Right cardiac atrium (tissue), 5 donors: ENCODE measurements at places on chromosomes 5 and 9.
A peak's percentile ranks its signal among the peaks of the same experiment; 100 is the strongest.

DNA sequence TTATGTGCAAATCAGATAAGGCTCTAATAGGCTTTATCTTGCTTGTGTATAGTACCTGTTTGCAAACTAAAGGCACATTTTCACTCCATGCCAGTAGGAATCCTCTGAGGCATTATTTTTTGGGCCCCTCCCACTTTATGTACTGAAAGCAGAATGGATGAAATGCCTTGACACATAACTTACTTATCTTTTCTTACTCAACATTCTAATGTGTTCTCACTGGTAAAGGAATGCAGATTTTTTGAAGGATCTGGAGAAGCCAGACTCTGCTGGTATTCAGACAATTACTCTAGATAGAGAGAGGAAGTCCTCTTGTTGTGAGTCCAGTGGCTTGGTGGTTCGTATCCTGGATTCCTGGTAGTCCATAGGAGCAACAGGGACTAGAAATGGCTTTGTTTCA, 336.7 kb downstream of the CCDC171 start:
- no peak for DNase-seq

- DNase-seq = no peak
Observed at GRCh38 chr5:127183332-127183731, 107.3 kb upstream of the MEGF10 start.

- DNase-seq = no peak
Observed at GRCh38 chr5:1734271-1734907, 65.2 kb downstream of the MRPL36 start.

DNA sequence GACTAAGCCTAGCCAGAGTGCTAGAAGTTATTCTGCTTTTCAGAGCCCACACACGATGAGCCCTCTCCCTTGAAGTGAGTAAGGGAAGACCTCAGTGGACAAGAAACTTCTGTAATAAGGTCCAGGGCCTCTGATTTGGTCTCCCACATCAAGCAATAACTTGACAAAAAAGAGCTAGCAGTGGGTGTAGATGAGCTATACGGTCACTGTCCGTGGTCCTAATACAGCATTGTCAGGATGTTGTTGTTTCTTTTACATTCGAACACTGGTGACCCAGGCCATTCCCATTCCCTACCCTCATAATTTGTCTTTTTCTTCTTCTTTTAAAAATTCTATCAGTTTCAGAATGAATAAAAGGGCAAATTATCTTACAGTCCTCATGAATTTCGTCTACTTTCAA, 5.2 kb downstream of the PCSK1 start:
- DNase-seq = no peak

DNA sequence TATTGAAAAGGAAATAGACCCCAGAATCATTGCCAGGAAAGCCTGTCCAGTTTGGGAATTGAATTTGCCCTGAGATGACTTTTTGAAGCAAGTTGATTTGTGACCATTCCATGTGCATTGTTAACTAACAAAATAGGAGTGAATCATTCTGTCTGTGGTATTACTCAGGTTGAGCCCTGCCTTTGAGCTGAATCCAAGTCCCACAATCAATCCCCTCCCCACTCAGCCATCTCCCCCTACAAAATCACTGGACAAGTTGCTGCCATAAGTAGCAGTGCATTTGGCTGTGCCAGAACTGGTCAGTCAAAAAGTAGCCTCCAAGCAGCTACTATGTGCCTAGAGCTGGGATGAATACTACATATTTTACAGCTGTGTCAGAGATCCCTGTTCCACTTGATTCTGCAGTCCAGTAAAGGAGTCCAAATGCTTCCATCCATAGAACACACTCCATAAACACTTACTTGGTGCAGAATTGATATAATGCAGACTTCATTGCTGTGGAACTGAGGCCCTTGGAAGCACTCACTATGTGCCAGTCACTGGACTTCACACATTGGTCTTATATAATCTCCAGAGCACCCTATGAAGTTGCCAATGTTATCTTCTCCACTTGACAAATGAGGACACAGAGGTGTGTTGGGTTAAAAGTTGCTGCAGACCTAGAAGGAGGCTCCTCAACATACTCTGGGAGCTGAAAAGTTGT, 96.1 kb downstream of the ZNF462 start:
- no peak for DNase-seq

DNA sequence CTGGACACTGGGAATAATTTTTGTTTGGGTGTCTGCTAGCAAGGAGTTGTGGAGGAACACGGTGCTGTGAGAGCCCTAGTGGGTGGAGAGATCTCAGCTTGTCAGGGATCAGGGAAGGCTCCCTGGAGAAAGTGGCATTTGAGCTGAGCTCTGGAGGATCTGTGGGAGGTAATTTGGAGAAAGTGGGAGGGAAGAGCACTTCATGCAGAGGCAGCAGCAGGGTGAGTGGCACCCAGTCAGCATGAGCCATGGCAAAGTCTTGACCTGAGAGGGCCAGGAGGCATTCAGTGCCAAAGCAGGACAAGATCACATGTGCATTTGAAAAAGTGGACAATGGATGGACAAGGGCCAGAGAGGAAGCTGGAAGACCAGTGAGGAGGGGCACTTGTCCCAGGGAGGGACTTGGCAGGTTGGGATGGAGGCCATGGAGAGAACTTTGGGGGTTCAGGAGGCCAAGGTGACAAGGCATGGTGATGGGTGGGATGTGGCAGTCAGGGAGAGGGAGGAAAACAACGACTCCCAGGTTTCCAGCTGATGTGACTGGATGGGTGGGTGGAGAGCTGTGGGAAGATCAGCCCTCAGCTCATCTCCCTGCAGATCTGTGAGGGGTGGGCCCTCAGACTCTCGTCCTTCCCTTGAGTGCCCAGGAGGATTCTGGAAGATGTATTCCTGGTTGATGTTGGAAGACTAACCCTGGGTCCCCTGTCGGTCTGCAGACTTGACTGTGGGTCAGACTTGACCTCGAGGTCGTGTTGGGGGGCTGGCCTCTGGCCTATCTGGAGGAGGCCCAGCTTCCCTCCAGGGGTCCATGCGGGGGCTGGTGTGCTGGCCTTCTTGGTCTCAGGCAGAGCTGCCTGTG, 68.9 kb upstream of the PITX1 start:
- DNase-seq = no peak

DNA sequence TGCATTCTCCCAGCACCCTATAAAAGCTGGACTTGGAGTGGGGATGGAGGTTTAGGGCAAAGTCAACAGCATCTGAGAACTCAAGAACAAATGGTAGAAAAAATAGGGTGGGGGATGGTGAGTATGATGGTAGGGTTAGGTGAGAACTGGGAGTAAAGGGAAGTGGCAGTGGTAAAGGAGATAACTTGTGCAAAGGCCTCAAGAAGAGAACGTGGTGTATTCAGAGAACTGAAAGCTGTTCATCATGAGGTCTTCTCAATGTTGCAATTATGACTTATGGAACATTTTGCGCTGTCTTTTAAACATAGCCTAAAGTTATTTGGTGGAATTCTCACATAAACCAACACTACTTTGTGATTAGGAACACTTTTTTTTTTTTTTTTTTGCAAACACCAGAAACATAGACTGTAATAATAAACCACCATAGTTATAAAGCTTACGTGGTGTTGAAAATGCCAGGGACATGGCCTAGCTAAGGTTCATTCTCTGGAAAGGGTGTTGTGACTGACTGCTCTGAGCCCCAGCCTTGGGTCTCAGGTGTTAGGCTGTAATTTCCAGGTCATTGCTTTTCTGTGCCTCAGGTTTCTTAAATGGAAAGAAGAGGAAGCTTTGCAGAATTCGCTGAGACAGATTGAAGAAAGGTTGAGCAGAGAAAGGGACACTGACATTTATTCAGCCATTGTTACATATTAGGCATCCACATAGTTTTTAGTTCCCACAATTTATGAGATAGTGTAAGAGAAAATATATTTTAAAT, 19.2 kb upstream of the TXNDC8 start:
- no peak for DNase-seq

DNA sequence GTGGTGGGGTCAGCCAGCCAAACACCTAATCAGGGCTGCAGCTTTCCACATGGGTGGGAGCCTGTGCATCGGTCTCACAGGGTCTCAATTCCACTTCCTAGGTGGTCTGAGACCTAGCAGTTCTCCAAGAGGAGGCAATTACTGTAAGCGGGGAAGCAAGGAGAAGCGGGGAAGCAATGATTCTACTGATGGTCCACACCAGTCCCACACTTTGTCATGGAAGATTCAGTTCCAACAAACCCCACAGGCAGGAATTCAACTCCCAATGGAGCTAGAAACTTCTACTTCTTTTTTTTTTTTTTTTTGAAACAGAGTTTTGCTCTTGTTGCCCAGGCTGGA, 158.7 kb upstream of the RAI14 start:
- DNase-seq = no peak

- peak; percentile 83 for DNase-seq
Observed at GRCh38 chr5:174910245-174910737, 185.9 kb downstream of the MSX2 start.

DNA sequence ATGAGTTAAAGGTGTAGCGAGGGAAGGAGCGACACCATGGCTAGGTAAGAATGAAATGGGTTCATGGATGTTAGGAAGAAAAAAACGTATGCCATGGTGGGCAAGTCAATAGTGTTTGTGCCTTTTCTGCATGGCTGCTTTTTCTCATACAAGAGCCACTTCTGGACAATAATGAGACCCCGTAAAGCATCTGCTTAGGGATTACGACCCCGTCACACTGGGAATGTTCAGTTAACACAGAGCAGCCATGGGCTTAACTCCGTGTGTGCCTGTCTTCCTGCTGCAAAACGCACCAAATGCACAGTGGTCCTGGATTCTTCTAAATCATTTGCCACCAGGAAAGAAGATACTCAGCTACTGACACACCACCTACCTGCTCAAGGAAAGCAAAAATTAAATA, 81.8 kb downstream of the NFIB start:
- DNase-seq = no peak

DNA sequence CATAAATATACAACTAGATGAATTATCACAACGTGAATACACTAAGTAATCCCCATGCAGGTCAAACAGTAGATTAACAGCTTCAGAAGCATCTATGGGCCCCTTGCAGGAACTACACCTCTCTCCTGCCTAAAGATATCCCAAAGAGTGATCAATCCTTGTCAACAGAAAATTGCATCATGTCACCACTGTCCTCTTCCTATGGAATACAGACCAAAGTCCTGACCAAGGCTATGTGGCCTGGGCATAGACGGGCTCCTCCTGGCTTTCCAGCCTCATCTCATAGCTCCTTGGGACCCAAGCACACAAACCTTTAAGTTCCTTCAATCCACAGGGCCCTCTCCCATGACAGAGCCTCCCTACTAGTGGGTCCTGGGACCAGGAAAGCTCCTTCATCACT, 25.3 kb downstream of the NIPAL4 start:
- DNase-seq = no peak

GRCh38 chr9:125972012-125972729, 225.0 kb downstream of the PBX3 start:
- no peak for DNase-seq

DNA sequence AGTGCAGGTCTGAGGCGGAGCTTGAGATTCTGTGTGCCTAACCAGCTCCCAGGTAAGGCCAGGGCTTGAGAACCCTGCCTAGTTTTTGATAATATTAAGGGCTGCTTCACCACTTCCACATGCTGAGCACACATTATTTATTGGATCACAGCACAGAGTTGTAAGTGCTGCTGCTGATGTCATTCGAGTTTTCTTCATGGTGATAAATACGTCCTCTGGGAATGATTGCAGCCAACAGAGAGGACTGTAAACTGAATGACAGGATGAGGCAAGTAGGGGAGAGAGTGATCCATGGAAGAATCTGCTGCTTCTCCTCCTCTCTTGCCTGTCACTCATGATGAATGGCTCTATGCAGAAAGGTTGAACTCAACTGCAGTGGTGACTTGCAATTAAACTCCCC, 77.9 kb upstream of the VPS13A start:
- DNase-seq = no peak

DNA sequence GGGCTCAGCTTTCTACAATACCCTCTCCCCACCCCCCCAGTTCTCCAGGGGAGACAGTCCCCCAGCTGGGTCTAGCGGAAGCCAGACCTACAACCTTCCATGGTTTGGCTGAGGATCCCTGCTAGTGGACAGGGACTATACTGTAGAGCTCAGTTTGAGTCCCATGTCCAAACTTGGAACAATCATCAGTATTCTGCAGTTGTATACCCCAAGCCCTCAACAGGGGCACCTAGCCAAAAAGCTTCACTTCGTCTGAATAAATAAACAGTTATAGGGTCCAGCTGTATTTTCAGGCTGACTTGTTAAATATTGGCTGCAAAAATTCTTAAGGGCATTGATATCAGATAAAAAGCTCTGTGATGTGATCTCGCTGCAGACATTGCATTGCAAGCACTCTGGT, 15.4 kb upstream of the C9 start:
- DNase-seq = no peak

GRCh38 chr9:88092797-88093331, 45.4 kb downstream of the SPATA31C2 start:
- DNase-seq = peak; percentile 72

- DNase-seq = no peak
Observed at GRCh38 chr9:108786322-108786721, 69.5 kb downstream of the ACTL7B start.

DNA sequence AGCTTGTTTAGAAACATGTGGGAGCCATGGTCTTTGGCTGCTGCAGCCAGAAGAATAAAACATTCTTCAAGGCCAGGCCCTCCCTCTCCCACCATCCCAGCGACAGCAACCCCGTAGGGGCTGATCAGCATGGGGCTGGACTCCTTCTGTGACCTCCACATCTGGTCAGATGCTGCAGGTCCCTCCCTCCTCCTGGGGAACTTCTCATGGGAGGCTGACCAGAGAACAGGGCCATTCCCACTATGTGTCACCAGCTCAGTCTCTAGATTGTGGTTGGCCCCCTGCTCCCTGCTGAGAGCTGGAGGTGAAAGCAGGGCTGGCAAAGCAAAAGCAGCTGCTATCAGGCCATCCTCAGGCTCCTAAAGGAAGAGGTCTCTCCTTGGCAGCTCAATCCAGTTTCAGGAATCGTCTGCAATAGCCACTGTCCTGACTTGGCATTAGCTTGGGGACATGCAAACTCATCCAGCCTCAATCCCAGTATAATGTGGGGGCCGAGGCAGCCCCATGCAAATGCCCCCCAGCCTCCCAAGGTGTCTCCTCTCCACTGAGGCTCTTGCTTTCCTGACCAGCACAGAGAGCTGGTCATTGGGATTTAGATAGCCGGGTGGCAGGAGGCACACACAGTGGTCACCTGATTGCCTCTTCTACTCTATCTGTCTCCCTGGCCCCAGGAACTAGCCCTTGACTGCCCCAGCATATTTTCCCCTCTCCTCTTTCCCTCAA, 81.5 kb downstream of the NRG2 start:
- DNase-seq = no peak
